ENCODE measurements at places on chromosomes 12 and 14. TPM values are rescaled to one million over a fixed set of nuclear protein-coding genes. Genes with fewer than 3 reads are reported as not detected.

DNA sequence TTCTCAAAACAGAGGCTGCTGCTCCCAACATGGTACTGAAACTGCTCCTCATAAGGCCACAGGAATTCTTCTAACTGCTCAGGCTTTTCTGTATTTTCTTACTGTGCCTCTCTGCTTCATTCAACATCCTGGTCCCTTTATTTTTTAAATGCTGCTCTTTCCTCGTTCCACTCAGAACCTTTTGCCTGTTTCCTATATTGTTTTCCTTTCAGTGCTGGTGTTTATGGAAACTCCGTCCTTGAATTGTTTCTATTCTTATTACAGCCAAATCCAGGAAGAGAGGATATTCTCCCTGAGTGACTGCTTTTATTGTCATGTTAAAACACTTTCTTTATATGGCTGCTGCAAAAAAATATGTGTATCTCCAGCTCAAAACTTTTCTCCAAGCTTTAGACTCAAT is 173.0 kb upstream of the E2F7 start:
- DNase-seq, result no peak

- no peak for DNase-seq
These were observed 26.7 kb downstream of the GALNT9 start for GRCh38 chr12:132302466-132303358.

- no peak for DNase-seq
These were observed 72.3 kb downstream of the ANO2 start for GRCh38 chr12:5872745-5873144.

DNA sequence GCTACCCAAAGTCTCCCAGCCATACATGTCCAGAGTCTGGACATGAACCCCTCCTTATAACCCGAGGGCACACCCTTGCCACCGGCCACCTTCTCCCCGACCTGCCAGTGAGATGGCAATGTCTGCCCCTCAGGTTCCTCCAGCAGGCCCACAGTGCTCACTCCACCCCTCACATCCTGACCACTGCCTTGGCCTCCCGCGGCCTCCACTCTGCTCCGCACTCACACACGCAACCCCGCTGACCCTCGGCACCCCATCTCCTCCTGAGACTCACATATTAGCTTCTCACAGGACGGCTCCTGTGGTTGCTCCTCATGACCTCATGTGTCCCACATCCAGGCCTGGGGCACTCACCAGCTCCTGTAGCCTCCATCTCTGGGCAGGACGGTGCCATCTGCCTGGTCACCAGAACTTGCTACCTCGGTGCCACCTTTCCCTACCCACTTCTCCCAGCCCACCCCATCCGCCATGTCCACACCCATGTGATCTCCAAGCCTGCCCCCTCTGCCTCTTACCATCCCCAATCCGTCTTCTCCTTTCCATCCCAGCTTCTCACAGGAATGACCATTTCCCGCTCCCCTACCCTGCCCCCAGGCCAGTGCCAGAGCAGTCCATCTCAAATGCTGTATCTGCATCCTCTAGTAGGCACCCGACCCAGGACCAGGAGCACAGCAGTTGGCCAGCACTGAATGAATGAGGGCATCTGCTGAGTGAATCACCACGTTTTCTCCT is 198.6 kb upstream of the DIO3 start:
- no peak for DNase-seq

GRCh38 chr12:98646294-98647090 is 1.4 kb downstream of the APAF1 start:
- peak; percentile 25 for DNase-seq

- DNase-seq, result no peak
These were observed 63.8 kb downstream of the FAR2 start for GRCh38 chr12:29212682-29213403.

- DNase-seq, result no peak
These were observed 96.7 kb upstream of the BMP4 start for GRCh38 chr14:54053386-54053745.

GRCh38 chr14:100807979-100808734 is 17.8 kb upstream of the MEG3 start:
- no peak for DNase-seq

DNA sequence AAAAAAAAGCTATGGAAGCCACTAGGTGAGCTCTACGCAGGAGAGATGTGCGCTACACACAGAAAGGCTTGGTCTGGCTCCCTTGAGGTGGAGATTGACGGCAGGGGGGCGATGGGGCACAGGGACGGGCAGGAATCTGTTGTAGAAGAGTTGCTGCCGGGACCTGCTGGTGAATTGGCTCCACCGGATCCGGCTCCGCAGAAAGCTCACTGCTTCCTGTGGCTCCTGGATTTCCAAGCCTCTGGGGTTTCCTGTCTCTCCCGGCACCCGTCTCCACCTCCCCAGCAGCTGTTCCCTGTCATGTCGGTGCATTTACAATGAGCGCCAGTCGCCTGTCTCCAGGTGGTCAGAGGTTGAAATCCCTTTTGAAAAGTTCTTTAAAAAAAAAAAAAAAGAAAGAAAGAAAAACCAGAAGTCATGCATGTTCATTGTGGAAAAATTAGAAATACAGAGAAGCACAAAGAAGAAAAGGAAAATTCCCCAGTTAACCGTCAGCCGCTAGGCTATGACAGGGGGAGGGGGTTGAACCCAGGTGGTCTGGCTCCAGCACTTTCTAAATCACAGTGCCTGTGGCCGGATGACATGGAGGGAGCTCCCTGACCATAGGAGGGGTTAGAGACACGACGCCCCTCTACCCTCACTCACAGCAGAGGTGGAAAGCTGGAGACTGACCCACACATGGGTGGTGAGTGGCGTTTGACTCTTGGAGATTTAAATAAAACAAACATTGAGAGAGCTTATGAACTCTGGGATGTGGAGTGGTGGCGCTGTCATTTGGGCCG is 20.8 kb downstream of the FAM222A start:
- DNase-seq, result no peak

DNA sequence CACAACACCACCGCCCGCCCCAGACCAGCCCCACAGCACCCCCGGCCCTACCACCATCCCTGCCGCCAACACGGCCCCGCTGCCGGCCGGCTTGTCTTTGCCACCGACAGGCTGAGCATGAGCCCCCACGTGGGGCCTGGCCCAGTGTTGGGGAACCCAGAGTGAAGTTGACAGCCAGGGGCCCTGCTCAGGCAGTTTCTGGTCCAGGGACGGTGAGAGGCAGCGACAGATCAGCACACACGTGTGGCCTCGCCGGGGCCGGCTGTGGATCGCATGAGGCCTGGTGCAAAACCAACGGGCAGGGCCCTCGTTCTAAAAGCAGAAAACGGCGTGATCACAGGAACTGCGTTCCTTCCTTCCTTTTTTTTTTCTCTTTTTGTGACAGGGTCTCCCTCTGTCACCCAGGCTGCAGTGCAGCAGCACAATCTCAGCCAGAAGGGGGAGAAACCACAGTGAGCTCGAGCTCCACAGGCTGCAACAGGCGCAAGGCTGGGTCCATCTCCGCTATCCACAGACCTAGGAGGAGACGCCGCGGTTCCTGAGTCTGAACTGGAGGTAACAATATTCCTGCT is 50.5 kb upstream of the FBRSL1 start:
- DNase-seq, result peak; percentile 55

Gene SIX1
- not detected for total RNA-seq

Gene CFAP54
- 1.5 TPM for total RNA-seq

Measured in natural killer cell (primary cell).